Activated CD8-positive, alpha-beta memory T cell treated with anti-CD3 and anti-CD28 coated beads for 1 hour (primary cell): ENCODE measurements at places on chromosomes 6 and 20.

- no peak for DNase-seq
Measured at GRCh38 chr6:145453376-145453775, 281.9 kb downstream of the EPM2A start.

DNA sequence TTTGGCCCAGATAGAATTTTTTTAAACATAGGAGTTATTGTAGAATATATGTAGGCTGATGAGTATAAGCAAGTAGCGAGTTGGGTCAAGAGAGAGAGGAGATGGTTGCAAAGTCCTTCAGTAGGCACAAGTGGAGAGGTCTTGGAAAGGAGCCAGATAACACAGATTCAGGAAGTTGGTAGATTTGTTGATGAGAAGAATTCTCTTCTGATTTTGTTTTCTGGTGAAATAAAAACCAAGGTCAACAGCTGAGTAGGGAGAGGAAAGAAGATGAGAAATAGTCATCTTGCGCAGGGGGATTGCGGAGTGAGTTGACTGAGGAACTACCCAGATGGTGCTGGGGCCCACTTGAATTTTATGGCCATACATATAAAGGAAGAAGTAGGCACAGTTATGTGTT, 17.4 kb upstream of the CD83 start:
- DNase-seq = no peak

DNA sequence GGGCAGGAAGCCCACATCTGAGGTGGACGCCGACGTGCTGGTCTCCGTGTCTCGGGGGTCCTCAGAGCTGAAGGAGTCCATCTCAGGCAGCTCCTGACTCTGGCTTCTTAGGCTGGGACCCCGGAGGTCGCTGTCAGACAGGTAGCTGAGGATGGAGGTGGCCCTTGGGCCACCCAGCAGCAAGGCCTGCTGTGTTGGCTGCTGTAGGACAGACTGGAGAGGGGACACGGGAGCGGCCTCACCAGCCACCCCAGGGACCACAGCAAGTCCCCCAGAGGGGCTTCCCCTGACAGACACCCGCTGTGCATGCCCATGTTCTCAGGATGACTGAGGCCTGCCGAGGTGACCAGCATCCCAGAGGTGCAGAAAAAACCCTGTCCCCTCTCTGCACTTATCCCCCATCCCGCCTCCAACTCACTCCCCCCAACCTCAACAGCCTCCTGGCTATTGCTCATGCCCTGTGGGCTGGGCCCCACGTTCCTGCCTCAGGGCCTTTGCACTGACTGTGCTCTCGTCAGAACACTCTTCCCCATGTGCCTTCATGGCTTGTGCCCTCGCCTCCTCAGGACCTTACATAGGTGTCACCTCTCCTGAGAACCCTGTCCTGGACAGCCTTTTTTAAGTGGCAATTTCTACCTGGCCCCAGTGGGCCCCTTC, 88.8 kb downstream of the RIPOR3 start:
- DNase-seq = no peak

GRCh38 chr6:33677143-33677660, 34.3 kb downstream of the UQCC2 start:
- DNase-seq = no peak

DNA sequence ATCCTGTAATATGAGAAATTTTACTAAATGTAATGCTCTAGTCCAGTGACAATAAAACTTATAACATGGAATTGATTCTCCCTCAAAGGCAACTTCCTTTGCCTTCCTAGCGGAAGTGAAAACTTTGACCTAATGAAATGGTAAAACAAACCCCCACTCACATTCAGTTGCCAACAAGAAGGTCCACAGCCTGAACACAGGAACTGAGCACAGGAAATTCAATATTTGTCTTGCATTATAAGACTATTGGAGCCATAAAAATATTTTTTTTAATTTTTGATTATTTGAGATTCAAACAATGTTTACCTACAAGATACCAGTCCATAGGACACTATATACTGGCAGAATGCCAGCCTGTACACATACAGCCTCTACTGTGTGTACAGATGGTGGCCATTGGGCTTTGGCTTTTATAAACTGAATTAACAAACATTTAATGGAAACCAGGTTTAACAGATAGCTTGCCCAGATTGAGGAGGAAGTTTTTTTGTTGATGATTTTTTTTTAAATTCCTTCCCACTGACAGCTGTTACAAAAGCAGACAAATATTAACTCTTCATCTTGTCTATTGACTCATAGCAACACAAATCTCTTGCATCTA, 481.5 kb upstream of the JAG1 start:
- DNase-seq = no peak

GRCh38 chr6:100751590-100751989, 129.5 kb downstream of the ASCC3 start:
- DNase-seq = no peak

GRCh38 chr6:13260831-13261230, 67.5 kb downstream of the TBC1D7 start:
- DNase-seq = no peak

- DNase-seq = no peak
Measured at GRCh38 chr20:19565736-19566135, 192.3 kb upstream of the RIN2 start.

GRCh38 chr6:53440336-53440945, 91.7 kb upstream of the ELOVL5 start:
- no peak for DNase-seq

- DNase-seq = no peak
Measured at GRCh38 chr6:166453651-166454050, 70.9 kb upstream of the MPC1 start.

DNA sequence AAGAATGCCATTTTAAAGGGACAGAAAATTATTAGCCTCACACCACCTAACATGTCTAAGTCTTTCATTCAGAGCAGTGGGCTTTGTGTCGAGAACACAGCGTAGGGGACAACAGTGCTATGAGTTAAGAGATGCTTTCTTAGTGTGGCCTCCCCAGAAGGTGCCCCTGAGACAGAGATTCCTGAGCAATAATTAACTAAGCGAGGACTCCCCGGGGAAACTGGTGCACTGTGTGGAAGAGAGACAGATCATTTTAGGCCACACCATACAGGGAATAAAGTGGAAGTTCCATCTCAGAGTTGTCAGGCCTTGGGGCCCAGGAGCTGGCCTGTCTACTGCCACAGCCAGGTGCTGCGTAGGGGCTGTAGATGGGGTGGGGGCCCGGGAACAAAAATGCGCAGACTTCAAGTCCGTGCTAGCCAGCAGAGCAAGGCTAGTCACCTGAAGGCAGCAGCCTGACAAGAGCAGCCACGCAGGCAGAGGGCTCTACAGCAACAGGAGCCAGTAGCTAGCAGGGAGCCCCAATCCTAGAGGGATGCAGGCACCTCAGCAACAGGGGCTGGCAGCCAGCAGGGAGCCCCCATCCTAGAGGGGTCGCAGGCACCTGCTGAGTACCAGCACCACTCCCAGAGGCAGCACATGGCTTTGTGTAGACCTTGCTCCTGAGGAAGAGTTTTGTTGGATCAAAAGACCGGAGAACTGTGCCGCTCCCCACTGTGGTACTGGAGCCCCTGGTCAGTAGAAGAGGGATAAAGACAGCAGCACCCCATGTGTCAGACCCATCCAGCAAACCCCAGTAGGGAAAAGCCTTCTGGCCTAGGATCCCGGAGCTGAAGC, 63.0 kb upstream of the NXT1 start:
- no peak for DNase-seq

- no peak for DNase-seq
Measured at GRCh38 chr6:20169786-20170185, 42.5 kb downstream of the MBOAT1 start.

DNA sequence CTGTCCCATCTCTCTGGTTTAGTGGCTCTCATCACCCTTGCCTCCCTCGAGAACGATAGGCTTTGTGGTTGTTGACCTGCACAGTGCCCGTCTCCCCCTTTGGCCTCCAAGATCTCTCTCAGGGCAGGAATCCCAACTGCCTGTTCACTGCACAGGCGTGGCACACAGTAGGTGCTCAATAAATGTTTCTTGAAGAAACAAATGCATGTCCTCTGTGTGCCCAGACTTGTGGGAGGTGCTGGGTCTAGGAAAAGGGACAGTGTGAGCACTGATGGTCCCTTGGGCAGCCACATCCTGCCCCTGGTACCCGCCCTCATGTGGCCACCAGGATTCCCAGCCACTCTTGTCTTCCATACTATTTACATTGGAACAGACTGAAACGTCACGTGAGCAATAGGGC, 2.6 kb upstream of the BPIFB6 start:
- DNase-seq = no peak

DNA sequence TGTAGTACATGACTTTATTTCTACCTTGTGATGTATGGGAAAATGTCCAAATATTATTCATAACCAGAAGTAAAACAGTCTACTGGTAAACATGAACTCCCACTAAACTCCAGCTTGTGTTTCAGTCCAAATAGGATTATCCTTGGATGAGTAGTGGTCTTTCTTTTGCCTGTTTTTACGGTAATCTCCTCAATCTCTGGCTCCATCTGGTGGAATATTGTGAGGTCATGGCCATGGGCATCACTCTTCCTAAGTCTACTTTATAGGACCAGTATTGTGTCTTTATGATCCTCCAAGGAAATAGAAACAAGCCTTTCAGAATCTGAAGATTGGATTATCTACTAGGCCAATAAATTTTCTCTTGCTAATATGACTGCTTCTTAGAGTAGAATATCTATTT, 505.0 kb downstream of the BMP2 start:
- no peak for DNase-seq

GRCh38 chr6:45650524-45651135, 272.9 kb upstream of the SUPT3H start:
- no peak for DNase-seq

DNA sequence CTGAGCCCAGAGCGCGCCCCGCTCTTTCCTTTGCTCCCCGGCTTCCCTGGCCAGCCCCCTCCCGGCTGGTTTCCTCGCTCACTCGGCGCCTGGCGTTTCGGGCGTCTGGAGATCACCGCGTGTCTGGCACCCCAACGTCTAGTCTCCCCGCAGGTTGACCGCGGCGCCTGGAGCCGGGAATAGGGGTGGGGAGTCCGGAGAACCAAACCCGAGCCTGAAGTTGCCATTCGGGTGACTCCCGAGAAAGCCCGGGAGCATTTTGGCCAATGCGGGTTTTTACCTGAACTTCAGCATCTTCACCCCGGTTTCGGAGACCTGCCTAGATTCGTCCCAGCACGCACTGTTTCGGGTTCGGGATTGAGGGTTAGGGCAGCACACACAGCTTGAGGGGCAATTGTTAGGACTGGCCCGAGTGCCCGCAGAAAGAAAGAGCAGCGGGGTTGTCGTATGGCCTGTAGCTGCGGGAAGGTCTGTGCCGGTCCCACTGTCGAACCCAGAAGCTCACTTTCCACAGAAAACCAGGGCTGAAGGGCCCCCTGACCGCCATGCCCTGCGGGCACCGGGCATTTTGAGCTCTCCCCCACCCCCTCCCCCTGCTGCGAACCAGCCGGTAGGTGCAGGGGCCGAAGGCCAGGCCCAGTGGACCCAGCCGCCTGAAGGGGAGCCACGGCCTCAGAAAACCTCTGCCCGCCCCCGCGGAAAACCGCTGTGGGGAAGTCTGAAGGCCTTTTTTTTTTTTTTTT, 2.1 kb downstream of the FOXP4 start:
- no peak for DNase-seq

DNA sequence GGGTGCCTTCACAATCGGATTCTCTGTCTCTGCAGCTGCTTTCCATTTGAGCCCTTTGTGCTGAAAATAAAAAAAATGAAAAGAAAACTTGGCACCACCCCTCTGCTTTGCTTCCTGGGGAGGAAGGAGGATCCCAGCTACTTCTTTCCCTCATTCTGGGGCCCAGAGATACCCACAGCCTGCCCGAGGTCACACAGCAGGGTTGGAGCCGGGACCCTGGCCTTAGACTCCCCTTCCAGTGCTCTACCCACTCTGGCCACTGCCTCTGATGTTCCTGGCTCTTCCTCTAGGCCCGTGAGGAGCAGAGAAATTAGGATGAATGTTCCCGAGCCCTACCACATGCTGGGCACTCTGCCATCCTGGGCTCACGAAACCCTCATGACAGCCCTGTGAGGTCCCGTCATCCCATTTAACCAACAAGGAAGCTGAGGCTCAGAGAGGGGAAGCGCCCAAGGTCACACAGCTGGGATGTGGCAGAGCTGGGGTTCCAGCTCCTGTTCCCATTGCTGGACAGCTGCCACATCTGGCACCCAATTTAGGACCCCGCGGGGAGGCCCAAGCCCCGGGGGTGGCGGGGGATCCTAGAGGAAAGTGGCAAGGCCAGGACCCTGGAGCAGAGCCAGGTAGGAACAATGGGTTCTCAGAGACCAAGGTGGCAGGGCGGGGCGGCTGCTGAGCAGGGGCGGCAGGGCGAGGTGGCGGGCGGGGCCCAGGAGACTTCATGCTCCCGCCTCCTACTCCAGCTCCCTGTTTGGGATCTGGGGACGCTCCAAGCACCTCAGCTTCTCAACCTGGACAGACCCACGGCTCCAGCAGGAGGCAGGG, 76.6 kb downstream of the CEBPB start:
- DNase-seq = no peak

DNA sequence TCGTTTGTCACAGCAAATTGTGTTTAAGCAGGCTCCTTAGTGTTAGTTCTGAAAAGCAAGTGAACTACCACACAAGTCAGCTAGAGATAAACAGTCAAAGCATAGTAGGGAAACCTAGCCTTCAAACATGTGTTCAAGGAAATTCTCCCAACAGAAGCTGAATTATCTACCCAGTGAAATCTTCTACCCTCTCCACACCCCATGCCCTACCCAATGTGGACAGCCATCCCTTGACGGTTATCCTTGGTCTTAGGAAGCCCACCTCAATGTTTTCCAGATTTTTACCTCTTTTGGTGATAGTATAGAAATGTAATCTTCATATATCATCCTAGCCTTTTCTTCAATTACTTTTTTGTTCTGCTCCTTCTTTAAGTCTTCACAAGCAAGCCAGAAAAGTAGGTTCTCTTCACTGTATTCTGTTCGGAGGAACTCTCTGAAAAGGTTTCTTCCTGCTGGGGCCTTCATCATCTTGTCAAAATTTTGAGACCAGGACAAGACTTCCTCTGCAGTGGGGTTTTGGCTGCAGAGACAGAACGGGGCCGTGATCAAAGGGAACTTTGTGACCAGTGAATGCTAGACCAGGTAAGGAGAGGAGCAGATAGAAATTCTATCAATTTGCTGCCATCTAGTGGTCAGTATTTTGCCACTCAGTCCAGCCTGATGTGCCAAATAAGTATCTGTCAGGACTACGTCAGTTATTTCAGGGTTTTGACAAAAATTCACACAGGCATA, 21.6 kb upstream of the MTRF1L start:
- no peak for DNase-seq

- DNase-seq = no peak
Measured at GRCh38 chr20:36028106-36028808, 59.9 kb downstream of the CNBD2 start.

DNA sequence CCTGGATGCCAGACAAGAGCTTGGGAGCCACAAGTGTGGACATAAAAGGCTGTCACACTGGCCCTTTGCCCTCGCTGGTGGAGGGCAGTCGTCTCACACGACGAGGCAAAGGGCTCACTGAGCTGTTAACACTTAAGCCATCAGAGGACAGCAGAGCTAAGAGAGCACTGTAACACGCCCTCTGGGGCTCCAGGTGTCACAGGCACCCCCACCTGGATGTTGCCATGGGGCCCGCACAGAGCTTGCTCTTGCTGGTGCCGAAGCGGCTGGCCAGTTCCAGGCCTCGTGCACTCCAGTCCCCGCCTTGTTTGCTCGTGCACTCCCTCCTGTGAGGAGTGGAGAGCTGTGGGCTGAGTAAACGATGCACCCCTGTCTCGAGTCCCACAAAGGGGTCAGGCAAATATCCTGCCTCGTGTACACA, 37.4 kb downstream of the SLC35D3 start:
- no peak for DNase-seq
